DMS53 (cell line): ENCODE measurements at places on chromosomes 3 and 15.

DNA sequence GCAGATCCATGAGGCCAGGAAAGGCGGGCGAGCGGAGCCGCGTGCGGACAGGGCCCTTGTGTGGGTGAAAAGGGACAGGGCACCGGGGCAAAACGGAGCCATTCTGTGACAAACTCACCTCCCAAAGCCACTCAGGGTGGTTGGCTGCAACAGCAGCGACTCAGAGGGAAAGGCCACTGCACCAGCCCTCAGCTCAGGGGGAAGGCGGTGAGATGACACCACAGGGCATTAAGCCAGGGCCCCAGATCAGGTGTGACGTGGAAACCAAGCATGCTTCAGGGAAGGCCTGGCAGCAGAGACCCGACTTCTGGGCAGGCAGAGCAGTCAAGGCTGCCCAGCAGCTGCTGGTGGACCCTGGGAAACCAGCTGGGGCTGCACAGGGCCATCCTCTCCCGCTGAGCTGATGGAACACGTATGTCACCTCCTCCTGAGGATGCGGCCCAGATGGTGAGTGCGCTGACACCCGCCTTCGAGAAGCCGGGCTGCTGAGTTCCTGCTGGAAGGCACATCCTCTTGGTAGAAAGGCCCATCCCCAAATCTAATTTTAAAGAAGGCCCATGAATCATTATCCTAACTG is 82.3 kb downstream of the CHSY1 start:
- DNase-seq = no peak

DNA sequence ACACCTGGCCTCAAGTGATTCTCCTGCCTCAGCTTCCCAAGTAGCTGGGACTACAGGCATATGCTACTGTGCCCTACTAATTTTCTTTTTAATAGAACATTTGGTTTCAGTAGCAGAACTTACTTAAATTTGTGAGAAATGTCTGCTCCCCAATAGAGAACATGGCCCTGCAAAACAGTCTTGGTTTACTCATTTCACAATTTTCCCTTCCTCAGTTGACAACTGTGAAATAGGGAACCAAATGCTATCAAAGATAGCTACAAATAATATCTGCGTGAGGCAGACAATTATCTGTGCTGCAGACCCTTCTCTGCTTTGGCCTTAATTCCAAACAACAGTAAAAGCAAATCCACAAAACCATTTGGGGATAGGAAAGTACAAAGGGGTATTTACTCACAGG is 22.6 kb downstream of the METTL6 start:
- DNase-seq = no peak

DNA sequence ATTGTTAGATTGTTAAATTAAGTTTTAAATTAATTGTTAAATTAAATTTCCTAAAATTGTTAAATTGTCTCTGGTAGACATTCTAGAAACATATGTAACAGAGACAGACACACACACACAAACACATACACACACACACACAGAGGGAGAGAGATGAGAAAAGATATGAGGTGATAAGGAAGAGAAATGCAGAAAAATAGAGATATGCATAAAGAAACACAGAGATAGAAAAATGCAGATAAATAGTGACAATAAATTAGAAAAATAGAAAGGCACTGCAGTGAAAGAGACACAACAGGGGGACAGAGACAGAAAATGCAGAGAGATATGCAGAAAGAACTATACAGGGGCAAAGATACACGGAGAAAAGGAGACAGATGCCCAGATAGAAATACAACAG is 25.1 kb upstream of the GOLGA8B start:
- DNase-seq = no peak

DNA sequence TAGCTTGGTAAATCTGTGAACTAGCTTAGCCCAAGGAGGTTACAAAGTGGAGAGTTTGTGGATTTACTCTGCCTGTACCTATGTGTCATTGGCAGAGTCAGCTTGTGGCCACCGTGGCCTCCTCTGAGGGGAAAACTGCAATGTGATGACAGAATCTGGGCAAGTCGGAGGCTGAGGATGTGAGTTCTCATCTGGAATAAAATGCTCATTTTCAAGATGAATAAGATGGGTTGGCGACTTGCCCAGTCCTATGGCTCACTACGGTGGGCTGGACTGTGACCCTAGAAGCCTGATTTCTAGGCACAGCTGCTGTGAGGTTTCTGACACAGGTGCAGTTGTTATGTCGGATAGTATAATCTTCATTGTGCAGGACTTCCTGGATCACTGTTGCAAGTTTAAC is 83.7 kb downstream of the ETV5 start:
- DNase-seq = no peak

DNA sequence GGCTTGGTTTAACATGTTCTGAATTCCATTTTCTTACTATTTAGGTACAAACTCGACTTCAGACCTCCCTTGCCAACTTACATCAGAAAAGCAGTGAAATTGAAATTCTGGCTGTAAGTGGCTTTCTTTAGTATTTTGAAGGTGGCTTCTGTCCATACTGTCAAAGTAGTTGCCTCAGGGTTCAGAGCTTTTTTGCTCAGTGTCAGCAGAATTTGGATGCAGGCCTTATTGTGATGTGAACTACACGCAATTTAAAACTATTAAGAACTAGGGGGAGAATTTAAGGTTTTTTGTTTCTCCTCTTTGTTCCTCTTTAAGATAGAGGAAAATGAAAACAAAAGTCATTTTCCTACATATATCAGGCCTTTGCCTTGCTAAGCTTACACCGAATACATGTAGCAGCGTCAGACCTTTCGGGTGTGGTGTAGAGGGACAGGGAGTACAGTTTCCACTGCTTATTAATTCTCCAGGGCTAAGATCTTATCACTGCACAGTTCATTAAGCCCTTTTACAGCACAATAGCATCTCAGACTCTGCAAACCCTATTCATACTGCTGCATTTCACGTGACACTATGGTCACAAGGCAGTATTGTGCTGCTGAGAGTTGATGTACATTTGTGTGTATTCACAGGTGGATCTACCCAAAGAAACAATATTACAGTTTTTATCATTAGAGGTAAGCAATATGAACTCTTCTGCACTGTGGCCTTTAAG is 6.7 kb downstream of the SRP14 start:
- no peak for DNase-seq

DNA sequence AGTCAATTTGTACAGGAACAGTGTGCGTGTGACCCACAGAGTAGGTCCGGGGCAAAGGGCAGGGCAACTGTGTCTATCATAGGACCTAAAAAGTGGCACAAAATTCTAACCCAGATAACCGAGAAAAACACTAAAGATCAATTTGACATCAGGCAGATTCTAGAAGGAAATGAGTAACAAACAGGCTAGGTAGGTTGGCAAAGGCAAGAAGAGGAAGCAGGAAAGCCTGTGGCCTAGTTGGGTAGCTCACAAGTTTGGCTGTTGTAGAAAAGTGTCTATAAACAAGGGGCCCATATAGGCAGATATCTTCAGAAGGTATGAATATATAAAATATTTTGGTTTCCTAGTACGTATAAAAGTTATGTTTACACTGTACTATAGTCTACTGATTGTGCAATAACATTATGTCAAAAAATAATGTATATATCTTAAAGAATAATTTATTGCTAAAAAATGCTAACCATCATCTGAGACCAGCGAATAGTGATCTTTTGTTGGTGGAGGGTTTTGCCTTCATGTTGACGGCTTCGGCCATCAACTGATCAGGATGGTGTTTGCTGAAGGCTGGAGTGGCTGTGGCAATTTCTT is 13.3 kb upstream of the OR5K1 start:
- no peak for DNase-seq

DNA sequence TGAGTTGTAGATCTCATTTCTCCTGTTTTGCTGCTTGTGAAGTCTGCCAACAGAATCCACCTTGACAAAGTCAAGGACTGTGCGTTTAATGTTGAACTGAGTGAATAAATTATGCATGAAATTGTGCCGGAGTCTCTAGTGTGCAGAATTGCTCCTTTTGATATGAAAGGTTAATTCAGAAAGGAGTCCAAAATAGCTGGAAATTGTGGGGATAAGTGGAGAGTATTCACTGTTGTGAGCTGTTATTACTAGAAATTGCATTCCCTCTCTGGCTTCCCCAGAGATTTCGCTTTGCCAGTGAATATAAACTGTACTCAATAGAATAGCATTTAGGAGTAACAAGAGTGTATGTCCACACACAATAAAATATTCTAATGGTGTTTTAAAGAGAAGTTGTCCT is 43.1 kb downstream of the SAMMSON start:
- DNase-seq = no peak

- no peak for DNase-seq
Observed at GRCh38 chr15:40316931-40317330, 6.6 kb upstream of the INAFM2 start.

DNA sequence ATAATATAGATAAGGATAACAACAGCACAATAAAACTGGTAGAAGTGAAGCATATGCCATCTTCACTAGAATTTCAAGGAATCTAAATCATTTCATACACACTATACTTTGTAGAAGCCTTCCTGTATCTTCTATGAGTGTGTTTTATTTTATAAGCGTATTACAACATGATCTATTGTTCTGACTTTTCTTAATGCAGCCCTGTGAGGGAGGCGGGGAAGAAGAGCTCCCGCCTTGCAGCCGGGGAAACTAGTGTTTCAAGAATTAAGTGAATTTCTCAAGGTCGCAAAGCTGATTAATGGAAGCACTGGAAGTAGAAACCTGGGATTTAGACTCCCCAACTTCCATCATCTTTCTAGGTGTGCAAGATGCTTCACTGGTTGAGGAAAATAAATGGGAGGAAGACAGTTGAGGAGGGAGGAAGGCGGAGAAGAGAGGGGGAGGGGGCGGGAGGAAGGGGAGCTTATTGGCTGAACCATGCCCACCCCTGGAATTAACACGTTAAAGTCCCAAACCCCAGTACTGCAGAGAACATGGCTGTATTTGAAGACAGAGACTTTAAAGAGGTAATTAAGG is 32.9 kb downstream of the VGLL4 start:
- no peak for DNase-seq

DNA sequence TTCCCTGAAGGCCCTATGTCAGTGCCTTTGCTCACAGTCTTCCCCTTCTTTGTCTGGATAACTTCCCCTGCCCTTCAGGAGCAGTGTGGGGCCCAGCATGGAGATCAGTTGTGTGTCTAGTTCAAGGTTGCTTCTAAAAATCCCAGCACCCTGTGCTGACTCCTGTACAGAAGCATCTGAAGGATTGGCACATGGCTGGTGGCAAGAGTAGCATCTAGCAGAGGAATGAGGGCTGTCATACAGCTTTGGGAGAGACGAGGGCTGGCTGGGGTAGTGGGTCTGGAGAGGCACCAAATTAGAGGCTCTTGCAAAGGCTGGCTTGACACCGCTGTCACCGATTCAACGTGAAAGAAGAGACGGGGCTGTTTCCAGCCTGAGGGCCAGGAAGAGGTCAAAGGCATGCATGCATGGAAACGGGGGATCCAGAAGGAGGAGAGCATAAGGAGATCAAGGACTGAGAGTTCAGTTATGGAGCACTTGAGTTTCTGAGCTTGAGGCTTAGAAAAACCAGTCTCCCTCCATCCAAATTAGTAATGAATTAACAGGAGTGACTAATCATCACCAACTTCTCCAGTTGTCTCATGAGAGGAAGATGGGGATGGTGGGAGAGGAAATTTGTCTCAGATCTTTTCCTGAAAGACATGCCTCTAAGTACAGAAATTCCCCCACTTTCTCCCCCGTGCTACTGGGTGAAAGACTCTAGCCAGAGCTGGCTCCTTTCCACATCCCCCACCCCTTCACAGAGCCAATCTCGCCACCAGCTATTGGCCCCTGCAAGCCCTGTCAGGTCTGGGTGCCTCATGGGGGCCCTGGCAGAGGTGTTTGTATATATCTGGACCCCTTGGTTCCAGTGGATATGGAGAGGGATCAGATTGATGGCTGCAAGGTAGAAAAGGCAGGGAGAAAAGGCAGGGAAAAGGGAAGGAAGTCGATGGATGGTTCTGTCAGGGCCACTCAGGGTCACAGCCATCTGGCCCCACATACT is 45.9 kb downstream of the SLCO2A1 start:
- no peak for DNase-seq

- no peak for DNase-seq
Observed at GRCh38 chr3:36777424-36778218, 13.3 kb upstream of the DCLK3 start.

- peak; percentile 84 for DNase-seq
Observed at GRCh38 chr15:32029862-32030781, at the start of gene CHRNA7. Gene CHRNA7, plus strand, starts transcription at chr15:32030515. Its CDS starts 80 bp downstream, at chr15:32030595.

- no peak for DNase-seq
Observed at GRCh38 chr3:111692593-111693552, 97.7 kb upstream of the ZBED2 start.

DNA sequence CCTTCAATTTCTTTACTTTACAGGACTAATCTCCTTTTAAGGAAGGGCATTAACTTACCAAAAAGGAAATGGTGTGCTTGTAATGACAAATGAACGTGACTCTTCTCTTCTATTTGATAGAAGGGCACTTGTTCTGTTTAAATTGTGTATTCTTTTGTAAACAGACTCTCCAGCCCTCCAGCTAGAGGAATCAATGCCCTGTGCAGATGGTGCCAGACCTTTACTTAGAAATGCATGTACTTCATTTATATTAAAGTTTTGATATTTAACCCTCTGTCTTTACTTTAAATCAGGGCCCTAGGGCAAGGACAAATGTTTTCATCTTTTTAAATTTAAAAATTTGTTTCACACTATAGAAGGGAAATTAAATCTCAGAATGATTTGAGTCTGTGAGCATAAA is 355.1 kb downstream of the GBE1 start:
- DNase-seq = peak; percentile 25

DNA sequence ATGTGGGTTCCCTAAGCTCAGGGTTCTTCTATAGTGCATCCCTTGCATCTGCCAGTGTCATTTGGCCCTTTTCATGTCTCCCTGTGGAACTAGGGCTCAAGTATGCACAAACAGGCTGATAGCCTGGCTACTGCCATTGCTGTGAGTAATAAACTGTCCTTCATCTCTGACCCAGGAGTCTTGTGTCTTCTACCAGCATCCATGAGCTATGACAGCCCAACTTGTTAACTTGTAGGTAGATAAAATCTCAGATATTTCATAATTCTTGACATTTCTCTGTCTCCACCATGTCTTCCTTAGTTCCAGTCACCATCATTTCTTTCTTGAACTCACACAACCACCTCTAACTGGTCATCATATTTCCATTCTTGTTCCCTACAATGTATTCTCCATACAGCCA is 19.5 kb upstream of the BCL2L10 start:
- DNase-seq = no peak

GRCh38 chr3:124851136-124851535 is 36.0 kb downstream of the ITGB5 start:
- DNase-seq = no peak

DNA sequence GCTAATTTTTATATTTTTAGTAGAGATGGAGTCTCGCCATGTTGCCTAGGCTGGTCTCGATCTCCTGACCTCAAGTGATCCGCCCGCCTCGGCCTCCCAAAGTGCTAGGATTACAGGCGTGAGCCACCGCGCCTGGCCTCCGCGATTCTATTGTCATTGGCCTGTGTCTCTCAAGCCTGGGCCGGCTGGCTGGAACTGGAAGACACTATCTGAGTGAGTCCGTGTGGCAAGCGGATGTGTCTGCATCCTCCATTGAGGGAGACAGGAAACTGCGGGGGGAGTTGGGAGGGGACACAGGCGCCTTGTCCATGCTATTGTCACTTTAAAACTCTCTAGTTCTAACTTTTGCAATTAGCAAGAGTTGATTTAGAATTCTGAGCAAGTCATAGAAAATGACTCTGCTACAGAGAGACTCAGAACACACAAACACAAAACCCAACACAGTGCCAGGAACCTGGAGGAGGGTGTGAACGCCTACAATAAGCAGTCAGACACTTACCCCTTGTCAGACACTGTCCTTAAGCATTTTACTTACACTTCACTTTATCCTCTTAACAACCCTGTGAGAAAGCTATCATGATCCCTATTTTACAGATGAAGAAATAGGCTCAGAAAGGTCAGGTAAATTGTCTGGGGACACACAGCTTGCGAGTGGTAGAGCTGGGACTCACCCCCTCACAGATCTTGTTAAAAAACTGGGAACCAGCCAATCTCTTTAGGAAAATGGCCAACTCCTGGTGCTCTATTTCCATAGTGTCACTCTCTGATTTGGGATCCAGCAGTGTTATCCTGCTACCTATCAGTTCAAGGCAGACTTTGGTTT is 38.7 kb downstream of the ANP32A start:
- DNase-seq = no peak
